ENCODE measurements at places on chromosomes 1 and 21.

GRCh38 chr1:31581821-31582810, 5.8 kb downstream of the TINAGL1 start:
- DNase-seq = no peak

- DNase-seq = no peak
Measured at GRCh38 chr1:163774978-163775620, 453.3 kb downstream of the NUF2 start.

- peak; percentile 75 for DNase-seq
Measured at GRCh38 chr1:183023601-183024316, 539 bp downstream of the LAMC1 start.

DNA sequence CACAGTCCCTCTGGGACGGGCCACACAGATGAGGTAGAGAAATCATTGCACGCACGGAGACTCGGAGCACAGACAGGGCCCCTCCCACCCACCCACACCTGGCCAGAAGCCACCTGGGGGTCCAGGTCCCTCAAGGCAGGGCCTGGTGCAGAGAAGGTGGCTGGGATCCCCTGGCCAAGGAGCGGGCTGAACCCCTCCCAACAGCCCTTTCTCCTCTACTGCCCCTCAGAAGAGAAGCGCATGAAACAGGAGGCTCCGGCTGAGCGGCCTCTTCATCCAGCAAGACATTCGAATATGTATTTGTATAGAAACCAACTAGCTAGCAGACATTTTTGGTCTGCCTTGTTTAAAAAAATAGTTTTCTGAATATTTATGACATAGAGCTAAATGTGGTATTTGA, 29.0 kb downstream of the WNT9A start:
- no peak for DNase-seq

- DNase-seq = no peak
Measured at GRCh38 chr21:14603202-14603601, 57.1 kb upstream of the SAMSN1 start.

DNA sequence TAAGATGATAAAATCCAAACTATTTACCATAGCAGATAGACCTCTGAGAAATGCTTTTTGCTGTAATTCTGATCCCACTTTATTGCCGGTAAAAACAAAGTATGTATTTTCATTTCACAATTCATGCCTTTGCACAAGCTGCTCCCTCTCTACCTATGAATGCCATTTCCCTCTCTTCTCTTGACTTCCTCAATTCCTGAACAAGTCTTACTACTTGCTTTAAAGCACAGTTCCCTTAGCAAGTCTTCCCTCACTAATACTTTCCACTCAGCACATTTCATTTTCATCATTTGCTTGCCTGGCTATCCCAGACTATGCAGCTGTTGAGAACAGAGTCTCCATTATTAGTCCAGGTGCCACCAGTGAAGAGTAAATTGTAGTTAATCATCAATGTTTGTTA, 13.8 kb downstream of the GPATCH2 start:
- DNase-seq = no peak

GRCh38 chr1:205965036-205965884, 22.0 kb upstream of the SLC26A9 start:
- DNase-seq = peak; percentile 100
